ENCODE measurements at places on chromosomes 4 and X.

DNA sequence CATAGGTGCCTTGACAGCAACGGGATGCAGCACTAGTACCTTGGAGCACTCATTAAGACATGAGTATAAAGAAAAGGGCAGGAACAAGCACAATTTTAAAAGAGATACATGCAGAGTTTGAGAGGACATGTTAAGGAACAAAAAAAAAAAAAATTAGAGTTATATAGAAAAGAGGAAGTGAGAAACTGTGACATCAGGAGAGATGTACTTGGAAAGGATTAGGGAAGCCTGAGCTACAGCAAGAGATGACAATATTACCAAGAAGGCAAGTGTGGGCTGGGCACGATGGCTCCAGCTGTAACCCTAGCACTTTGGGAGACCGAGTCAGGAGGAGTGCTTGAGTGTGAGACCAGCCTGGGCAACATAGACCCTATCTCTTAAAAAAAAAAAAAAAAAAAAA lies 37.4 kb downstream of the GPR143 start:
- no peak for DNase-seq

- no peak for DNase-seq
Observed at GRCh38 chr4:186318481-186318880, 52.5 kb downstream of the F11 start.

- DNase-seq: no peak
Observed at GRCh38 chr4:86582410-86582809, 11.7 kb upstream of the PTPN13 start.

DNA sequence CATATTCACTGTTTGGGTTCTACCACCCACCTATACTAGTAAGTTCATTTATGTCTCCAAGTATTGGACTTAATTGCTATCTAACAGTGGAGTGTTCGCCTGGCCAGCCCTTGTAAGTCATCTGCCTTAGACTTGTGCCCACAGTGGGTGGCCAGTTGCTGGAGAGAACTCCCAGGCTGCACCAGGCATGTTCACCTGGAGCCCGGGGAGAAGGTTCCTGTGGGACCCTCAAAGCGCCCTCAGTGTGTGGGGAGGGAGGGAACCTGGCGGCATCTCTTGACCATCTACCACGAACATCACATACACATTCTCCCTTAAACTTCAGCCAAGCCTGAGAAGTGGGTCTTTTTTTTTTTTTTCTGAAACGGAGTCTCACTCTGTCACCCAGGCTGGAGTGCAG lies 138.1 kb downstream of the CPZ start:
- DNase-seq: no peak

- no peak for DNase-seq
Observed at GRCh38 chr4:48862038-48862437, 31.1 kb downstream of the OCIAD1 start.

DNA sequence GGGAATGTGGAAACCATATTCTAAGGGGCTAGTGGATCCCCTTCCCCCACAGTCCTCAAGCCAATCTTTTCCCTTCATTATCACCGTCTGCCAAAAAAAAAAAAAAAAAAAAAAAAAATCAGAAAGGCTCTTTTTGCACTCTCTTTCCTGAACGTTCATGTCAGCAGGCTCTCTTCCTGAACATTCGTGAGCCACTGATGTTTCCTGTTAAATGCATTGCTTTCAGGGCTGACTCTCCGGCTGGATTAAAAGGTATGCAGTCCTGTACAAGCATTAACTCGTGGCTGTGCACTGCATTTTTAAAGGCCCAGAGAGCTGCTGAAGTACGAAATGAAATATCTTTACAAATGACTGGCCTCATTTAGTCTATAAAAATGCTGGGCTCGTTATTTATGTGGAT lies 34.0 kb upstream of the TSPAN5 start:
- no peak for DNase-seq

DNA sequence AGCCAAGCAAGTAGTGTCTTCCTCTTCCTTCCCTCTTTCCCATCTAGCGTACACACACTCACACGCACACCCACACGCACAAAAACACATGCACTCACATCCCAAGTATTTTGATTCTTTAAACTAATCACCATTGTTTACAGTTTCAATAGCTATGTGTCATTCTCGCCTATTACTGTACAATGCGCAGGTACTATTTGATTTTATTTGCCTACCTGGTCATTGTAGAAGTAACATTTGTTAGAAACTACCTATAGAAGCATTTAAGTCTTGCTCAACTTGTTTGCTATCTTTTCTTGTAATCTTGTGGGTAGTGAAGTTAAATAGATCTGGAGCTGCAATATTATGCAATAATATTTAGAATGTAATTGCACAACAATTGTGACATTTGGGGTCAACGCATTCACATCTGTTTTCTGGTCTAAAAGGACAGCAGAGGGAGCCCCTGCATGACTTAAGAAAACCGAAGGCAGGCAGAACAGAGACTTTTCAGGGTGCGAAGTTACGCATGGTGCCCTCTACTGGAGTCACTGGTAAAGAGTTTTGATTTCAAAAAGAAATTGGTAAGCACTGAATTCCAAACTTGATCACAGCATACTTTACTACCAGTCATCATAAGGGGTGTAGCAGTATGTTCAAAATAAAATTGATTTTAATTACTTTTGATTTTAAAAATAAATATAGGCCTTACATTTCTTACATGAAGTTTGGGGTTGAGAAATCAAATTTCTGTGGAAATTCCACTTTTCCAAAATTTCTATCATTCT lies 503.3 kb upstream of the FAM241A start:
- DNase-seq: peak; percentile 54

DNA sequence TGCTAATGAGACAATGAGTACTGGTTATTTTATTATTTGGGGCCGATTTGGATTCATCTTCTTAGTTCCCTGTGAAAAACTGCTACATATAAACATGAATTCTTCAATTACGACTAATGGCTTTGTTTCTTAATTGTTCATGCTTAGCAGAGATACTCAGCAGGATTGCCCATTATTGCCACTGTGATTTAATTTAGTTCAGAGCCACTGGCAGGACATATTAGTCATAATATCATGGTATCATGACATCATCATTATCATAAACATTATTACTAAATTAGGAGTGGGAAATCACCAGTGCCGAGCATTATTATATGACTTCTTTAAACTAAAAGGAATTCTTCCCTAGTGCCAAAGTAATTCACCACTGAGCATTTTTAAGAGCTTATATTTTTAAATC lies 201.4 kb downstream of the SPOCK3 start:
- DNase-seq: no peak

DNA sequence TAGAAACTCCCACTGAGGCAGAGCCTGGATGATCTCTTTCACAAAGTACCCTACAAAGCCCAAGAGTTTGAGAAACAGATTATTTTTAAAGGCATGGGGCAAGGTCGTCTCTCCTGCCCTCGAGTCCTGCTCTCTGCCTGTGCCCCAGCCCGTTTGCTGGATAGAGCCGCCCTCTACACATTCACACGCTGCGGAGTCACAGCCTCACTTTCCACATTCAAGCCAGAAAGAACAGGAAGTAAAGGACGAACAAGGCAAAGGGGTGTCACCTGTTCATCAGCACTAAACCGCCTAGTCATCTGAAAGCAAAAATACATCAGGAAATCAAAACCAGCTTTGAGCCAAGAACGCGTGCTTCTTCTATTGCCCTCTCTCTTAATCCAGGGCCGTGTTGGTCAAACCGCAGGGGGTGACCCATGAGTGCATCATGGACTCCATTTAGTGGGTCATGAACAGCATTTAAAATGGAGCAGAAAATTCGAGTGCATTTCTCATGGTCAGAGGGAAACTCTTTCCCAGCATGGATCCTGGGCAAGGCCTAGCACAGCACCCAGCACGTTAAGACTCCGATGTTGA lies 83.4 kb downstream of the PHKA2 start:
- DNase-seq: no peak

DNA sequence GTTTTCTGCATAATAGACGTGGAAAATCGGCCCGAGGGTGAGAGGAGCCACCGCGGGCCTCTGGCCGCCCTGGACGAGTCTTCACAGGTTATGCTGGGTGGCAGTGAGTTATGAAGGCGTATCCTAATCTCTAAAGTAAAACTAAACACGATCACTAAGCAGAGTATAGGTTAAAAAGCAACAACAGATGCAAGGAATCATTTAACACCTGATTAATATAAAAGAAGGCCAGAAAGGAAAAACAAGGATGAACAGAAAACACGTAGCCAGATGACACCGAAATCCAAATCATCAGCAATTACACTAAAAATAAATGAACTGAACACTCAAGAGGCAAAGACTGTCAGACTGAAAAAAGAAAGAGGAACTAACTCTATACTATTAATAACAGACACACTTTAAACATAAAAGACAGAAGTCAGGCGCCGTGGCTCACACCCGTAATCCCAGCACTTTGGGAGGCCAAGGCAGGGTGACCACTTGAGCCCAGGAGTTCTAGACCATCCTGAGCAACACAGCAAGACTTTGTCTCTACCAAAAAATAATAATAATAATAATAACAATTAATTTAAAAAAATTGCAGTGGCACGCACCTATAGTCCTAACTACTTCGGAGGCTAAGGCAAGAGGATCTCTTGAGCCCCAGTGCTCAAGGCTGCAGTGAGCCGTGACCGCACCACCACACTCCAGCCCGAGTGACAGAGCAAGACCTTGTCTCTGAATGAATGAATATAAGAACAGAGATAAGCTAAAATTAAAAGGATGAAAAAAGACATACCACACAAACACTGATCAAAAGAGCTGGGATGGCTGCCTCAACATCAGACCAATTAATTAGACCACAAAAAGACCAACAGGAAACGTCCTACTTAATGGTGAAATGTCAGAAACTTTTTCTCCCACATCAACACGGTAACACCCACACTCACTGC lies 30.0 kb downstream of the CTBP1 start:
- no peak for DNase-seq

DNA sequence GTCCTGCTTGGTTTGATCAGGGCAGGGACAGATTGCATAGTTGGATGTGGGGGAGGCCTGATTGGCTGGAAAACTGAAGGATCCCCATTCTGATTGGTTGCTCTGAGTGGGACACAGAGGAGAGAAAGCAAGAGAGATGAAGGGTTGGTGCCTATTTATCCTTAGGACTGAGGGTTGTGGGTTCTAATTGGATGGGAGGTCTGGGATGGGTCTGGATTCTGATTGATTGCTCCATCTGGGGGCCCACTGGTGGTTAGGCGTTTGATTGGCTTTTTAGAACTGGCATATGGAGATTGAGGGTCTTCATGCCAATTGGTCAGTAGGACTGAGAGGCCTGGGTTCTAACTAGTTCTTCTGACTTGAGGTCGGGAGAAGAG lies 644 bp upstream of the EBP start:
- no peak for DNase-seq

DNA sequence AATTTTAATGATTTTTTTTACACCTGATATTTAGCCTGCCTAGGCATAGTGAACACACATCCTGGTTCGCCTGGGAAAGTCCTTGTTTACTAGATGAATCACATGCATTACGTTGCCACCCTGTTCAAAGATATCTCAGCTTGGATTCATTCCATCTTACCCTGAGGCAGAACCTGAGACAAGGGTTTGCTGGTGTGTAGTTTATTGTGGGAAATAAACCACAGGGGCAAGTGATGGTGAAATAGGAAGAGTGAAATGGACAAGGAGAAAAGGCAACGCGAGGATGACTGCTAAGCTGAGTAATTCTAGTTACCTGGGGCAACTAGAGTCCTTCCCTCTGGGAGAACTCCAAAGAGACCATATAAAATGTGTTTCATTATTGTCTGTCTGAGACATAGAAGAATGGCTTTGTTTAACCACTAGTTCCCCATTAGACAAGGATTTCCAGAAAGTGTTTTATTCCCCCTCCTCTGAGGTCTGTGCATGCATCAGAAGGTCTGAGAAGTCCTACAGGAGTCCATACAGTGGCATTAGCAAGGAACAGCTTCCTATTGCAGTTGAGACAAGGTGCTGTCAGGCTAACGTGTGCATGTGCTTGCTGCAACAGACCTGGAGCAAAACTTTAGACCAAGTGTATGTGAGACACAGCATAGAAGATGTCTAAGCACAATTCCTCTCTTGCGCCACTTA lies 797.3 kb upstream of the FRG1 start:
- DNase-seq: no peak

All from substantia nigra (tissue), 51 donors.